Activated CD8-positive, alpha-beta memory T cell treated with anti-CD3 and anti-CD28 coated beads, Interleukin-2, amount 50 U/mL, for 4 hours (primary cell): ENCODE measurements at places on chromosomes 1 and 21.

DNA sequence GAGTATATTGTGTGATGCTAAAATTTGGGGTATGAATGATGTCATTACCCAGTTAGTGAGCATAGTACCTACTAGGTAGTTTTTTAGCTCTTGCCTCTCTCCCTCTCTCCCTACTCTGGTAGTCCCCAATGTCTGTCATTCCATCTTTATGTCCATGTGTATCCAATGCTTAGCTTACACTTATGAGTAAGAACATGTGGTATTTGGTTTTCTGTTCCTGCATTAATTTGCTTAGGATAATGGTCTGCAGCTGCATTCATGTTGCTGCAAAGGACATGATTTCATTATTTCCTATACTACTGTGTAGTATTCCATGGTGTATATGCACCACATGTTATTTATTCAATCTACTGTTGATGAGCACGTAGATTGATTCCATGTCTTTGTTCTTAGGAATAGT is 54.4 kb upstream of the NEGR1 start:
- no peak for DNase-seq

DNA sequence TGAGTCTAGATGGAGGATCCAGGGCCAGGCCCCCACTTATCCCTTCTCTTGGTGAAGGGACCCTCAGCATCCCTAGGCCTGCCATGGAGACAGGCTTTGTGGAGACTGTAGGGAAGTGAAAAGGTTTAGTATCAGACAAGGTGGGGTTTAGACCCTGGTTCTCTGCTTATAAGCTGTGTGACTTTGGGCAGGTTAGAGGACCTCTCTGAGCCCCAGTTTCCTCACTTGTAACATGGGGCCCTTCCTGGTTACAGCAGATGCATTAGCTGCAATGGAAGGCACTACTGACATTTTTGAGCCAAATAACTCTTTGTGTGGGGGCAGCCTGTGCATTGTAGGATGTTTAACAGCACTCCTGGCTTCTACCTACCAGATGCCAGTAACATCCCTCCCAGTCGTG is 22.7 kb downstream of the PADI2 start:
- DNase-seq, result no peak

DNA sequence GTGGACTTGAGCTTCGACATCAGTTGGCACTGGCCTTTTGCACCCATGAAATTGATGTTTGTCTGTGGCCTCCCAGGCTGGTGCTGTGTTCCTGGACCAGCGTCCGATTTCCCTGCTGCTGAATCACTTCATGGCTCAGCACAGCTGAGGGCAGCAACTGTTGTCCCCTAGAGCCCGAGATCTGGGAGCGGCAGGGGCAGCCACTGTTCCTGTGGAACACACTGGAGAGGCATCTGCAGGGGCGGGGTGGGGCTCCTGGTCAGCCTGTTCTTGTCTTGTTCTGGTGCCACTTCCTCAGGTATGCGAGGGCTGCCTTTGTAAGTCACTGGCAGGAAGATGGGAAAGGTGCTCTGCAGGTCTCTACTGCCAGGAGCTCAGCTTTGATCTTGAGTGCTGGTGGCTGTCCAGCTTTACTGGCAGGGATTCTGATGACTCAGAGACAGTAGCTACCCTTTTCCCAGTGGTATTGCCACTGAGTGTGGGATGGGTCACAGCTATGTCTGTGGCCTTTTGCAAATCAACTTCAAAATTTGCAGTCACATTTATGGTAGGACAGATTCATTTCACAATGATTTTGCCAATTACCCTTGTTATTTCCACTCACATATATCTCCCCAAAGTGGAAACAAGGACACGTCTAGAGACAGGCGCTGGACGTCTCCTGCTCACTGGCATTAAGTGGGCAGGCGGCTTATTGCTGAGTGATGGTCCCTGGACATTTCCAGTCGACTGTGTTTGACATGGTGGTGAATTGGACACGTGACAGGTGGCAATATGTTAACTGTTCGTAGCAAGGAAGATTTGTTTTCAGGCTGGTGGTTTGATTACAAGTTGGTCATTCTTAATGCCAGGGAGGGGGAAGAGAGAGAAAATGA is 15.3 kb downstream of the AGPAT3 start:
- DNase-seq, result no peak

- no peak for DNase-seq
Measured at GRCh38 chr1:105636052-105636451, 1420.4 kb upstream of the PRMT6 start.

- DNase-seq, result no peak
Measured at GRCh38 chr1:116915086-116915661, 5.5 kb downstream of the PTGFRN start.

- DNase-seq, result no peak
Measured at GRCh38 chr1:208034135-208034534, 123.2 kb upstream of the CD34 start.

DNA sequence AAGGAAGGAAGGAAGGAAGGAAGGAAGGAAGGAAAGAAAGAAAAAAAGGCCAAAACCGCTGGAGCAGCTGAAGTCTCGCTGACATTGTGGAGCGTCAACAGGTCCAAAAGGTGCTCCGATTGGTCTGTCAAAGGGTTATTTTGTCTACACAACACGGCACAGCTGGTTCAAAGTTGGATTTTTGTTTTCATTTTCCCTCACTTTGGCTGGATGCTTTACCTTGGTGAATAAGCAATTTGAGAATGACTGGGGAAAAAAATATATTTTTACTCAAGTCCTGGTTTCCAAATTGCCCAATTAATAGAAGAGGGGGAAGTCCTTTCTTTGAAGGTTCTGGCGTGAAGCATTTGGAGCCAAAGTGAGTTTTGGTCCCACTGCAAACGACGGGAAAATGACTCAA is 19.3 kb upstream of the PAX7 start:
- DNase-seq, result no peak

DNA sequence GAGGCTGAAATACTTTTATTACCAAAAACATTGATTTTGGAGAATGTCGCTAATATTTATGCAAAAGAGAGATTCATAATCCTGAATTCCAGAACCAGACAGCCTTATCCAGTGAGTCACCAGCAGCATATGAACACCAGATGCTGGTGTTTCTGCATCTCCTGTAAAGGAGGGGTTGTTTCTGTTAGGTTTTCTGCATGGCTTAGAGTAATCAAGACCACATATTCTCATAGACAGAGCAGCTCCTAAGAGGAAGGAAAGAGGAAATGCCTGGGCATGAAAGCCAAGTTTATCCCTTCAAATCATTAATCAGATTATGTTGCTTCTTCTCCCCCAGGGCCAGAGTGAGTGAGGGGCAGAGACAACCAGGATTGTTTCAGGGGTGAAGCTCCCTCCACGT is 86.2 kb downstream of the NGF start:
- no peak for DNase-seq

- no peak for DNase-seq
Measured at GRCh38 chr1:12475101-12475500, 142.9 kb downstream of the DHRS3 start.

DNA sequence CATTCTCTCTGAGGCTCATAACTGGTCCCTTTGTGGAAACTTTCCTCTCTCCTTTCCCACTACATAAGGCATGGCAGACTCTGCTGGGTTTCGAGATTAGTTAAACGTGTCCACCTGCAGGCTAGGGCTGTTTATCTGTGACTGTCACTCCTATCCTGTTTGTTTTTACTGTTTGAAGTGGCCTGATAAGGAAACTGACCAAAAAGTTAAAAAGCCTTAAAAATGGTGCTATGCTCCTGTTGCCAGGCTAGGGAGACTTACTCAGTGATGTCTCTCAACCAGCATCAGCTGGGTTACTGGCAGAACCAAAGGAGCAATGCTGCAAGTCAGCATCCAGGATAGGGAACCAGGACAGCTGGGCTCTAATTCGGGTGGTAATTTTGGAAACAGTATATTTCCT is 3.9 kb downstream of the PIGV start:
- DNase-seq, result no peak

GRCh38 chr1:43453442-43454269 is at the start of gene HYI:
Gene HYI, minus strand, starts transcription at chr1:43453931. Its CDS starts 138 bp downstream, at chr1:43453793.
- DNase-seq, result peak; percentile 48

GRCh38 chr1:21579791-21580190 is 70.6 kb downstream of the ALPL start:
- no peak for DNase-seq

GRCh38 chr1:151940541-151940940 is 31.2 kb upstream of the THEM4 start:
- no peak for DNase-seq

DNA sequence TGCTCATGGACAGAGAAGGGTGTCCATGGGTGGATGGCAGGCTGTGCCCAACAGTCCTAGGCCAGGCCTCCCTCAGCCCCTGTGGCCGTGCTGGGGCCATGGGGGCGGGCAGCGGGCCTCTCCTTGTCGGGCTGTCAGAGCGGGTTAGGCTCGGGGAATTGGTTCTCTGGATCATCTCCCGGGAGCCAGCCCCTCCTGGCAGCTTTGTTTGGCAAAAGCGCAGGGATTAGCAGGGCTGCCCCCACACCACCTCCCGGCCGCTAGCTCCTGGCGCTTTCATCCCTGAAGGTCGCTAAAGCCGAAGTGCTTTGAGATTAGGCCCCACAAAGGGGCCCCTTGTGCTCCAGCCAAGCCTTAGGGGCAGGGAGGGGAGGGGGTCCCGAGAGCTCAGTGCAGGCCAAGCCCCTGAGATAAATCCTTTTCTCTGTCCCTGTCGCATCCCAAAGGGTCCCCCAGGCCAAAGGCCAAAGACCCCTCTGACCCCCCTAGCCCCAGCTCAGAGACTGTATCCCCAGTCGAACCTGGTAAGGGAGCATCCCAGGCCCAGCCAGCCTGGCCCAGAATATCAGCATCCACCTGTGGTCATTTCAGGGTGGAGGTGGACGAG is 9.8 kb upstream of the DMBX1 start:
- no peak for DNase-seq

DNA sequence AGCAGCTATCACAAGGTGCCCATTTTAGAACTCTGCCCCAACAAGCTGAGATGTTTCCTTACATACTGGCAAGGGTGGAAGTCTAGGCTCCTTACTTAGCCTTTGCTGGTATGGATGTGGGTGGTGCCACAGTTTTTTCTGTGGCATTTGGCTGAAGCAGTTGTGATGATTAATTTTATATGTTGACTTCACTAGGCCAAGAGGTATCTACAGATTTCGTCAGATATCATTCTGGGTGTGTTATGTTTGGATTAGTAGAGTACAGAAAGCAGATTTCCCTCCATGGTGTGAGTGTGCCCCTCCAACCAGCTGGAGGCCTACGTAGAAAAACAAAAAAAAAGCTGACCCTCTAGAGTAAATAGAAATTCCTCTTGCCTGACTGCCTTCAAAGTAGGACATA is 317.0 kb downstream of the BARHL2 start:
- DNase-seq, result no peak

DNA sequence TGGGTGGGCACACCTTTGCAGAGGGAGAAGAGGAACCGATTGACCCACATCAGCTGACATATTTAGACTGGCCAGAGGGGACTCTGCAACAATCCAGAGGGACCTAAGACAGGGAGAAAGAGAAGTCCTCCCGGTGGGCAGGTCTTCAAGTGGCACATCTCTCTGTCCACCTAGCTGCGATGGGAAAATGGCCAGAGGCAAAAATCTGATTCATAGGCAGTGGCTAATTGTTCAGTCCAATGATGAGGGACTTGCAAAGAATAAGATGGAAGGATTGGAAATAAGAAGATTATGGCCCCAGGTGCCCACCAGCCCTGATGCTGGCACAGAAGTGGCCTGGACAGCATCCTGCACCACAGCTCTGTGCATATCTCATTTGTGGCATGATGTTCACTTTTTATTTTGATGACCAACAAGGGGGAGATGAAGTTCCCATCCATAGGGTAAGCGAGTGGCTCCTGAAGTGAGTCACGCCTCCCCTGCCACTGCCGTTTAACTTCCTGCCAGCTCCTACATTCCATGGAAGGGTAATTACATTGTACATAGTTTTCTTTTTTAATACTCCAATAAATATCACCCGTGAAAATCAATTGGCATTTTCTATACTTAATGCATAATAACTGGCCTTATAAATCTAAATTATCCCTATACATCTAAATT is 659.6 kb downstream of the MATN1 start:
- DNase-seq, result no peak

- no peak for DNase-seq
Measured at GRCh38 chr1:14390816-14391215, 207.7 kb upstream of the KAZN start.

GRCh38 chr1:36144413-36144812 is 4.9 kb downstream of the TRAPPC3 start:
- DNase-seq, result no peak

GRCh38 chr1:176515310-176515709 is 52.3 kb downstream of the PAPPA2 start:
- DNase-seq, result no peak

- no peak for DNase-seq
Measured at GRCh38 chr1:9720785-9721605, 69.5 kb downstream of the PIK3CD start.

GRCh38 chr1:39955547-39956539 is 898 bp downstream of the MFSD2A start:
- peak; percentile 62 for DNase-seq

- no peak for DNase-seq
Measured at GRCh38 chr1:116854403-116854690, 55.4 kb upstream of the PTGFRN start.

- DNase-seq, result no peak
Measured at GRCh38 chr1:155321639-155322503, 1.2 kb downstream of the RUSC1 start.

DNA sequence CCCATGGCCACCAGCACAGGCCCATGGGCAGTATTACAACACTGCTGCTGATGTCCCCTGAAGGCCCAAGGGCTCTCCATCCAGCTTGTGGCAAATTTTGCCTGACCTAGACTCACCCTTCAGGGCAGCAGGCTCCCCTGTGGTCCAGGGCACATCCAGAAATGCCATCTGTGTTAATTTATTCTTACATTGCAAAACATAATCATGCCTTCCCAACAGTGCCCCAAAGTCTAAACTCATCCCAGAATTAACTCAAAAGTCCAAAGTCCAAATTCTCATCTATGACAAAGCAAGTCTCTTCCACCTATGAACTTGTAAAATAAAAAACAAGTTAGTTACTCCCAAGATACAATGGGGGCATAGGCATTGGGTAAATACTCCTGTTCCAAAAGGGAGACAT is 13.3 kb downstream of the VN1R5 start:
- DNase-seq, result no peak

GRCh38 chr1:231013391-231014015 is 26.6 kb downstream of the FAM89A start:
- DNase-seq, result no peak

DNA sequence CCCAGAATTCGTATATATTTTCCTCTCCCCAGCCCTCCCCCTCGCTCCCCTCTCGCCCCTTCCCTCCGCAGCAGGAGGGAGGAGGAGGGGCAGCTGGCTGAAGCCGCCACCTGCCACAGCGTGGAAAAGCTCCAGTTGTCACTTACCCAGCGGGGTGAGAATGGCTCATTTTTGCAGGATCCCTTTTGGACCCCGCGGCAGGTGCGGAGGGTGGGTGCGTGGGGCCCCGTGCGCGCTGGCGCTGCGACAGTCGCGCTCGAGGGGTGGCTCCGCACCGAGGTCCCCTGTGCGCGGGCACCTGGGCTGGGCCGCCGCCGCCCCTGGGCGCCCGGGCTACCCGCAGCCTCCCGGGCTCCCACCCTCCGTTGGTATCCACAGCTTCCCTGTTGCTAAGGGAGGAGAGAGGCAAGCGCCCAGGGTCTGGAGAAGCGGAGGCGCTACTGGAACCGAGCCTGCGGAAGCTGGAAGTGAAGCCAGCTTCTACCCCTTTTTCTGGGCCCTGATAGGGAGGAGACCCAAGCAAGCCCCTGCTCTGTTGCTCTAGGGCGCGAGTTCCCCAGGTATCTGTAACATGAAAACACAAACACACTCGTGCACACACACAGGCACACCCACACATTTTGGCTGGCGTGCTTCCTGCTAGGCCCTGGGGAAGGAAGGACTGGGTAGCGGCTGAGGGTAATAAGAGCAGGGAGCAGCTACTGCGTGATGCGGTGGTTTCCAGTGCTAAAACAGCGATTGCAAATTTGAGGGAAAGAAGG is at the start of gene ERICH3:
Gene ERICH3, minus strand, starts transcription at position 442 of the 761 bp plus-strand sequence. Its CDS starts 273 bp downstream, at position 169.
- no peak for DNase-seq

- DNase-seq, result no peak
Measured at GRCh38 chr1:44947063-44947773, 39.2 kb downstream of the EIF2B3 start.
